ENCODE measurements at places on chromosomes 5 and 9. TPM values are rescaled to one million over a fixed set of nuclear protein-coding genes. Genes with fewer than 3 reads are reported as not detected.

- no peak for DNase-seq
Observed at GRCh38 chr5:81292130-81292529, 9.3 kb upstream of the ZCCHC9 start.

DNA sequence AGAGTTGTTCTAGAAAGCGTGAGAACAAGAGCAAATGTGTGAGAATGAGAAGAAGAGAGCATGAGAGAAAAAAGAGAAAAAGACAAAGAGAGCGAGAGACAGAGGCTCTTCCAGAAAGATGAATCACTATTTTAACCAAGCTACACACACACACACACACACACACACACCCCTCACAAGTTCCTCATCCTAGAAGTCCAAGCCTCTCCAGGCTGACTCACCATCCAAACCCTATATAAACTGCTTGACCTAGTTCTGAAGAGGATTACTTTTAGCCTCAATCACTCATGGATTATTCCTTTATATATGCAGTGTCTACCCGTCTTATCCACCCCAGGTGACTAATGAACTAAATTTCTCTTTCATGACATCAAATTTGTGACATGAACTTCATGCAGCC lies 37.6 kb downstream of the C9orf57 start:
- DNase-seq, result no peak

DNA sequence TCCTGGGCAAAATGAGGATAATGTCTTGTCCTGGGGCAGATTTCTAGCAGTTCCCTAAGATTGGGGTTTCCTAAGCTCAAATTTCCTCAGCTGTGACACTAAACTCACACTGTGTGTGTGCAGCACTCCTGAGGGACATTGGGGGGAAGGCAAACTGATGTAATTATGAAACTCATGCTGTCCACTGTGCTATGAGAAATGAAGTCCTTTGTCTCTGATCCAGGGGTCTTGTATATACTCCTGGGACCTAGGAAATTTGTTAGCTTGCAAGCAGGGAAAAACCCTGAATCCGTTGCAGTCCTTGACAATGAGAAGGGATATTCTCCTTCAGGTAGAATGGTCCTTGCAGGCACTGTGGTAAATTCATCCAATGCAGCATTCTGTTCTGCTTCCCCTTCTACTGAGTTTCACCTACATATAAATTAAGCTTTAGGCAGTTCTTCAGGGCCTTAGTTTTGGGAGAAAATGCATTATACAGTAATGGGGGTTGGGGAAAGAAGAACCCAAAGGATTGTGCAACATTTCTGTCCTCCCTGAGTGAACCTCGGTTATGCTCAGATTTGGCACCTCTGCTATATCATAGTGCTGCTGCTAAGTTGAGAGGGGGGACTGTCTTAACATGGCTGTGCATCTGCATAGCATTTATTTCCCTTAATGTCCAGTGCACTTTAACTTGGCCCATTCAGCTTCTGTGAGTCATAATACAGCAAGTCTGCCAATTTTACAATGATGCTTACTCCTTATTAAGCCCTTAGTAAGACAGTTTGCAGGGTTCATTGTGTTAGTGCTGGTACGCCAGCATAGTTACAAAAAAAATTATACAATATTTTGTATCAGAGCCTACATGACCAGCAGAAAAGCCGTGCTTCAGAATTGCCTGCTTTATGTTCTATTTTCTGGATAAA lies 80.2 kb downstream of the PJA2 start:
- no peak for DNase-seq

Gene TMEM171
- 0.98 TPM for total RNA-seq

Gene ZNF367
- 1.0 TPM for total RNA-seq

- DNase-seq, result no peak
Observed at GRCh38 chr5:14036947-14037346, 92.5 kb upstream of the DNAH5 start.

Gene FSD1L
- 0.50 TPM for total RNA-seq

Gene SLC34A3
- total RNA-seq, result not detected

DNA sequence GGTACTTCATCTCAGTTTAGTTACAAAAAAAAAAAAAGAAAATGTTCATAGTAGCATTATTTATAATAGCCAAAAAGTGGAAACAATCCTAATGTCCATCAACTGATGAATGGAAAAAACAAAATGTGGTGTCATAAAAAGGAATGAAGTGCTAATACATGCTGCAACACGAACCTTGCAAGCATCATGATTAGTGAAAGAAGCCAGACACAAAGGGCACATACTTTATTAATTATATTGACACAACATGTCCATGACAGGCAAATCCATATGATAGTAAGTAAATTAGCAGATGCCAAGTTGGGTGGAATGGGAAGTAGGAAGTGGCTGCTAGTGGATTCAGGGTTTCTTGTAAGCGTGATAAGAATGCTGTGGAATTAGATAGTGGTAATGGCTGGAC lies 54.2 kb downstream of the PCDHGC5 start:
- no peak for DNase-seq

DNA sequence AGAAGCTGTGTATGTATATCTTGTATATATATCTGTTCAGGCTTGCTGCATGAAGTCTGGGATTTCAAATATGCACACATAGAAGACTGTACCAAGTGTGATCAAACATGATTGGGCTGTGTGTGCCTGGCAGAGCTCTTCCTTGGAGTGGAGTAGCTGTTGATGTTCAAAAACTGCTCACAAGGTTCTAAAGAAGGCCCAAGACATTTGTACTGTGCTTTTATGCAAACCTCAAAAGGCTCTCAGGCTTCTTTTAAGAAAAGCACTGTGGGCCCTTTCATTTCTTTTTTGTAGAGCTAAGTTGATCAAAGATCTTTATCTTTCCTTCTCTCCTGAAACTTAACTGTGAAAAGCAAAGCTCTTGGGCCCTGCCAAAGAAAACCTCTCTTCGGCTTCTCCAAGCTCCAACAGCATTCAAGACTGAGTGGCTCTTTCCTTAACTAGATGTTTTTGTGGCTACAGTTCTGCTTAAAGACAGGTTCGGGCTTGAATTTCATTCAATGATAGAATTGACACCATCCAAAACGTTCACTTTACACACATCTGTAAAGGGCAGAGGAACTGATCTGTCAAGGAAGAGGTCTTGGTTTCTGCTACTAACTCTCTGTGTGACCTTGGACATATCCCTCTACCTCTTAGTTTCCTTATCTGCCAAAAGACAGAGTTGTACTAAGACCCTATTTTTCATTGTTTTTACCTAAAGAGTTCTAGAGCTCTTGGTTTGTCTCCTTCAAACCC lies 105.8 kb upstream of the IL6ST start:
- DNase-seq, result no peak
